Coronary artery (tissue), 2 donors: ENCODE measurements at places on chromosomes 4 and X.

DNA sequence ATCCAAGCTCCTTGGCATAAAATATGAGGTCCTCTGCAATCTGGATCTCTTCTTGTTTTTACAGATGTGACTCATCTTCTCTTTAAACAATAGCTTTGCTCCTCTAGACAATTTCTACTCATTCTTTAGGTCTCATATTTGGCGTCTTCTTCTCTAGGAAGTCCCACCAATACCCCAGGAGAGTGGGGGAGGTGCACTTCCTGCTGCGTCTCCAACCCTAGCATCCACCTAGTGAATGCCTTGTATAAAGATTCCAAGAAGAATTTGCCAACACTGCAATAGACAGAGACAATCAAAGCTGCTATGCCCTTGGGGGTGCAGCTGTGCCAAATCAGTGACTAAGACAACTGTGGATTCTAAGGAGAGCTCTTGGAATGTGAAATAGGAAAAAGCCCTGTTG, 45.7 kb upstream of the SLC10A7 start:
- DNase-seq: no peak

DNA sequence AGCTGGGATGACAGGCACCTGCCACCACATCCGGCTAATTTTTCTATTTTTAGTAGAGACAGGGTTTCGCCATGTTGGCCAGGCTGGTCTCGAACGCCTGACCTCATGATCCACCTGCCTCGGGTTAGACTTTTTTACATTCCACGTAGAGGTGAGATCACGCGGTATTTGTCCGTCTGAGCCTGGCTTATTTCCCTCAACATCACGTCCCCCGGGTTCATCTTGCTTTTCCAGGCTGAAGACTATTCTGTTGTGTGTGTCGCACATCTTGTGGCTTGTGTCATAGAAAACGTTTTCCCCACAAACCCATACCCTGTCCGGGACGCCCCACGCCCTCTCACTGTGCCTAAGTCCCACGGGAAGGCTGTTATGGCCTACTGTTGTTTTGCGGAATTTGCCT, 185.3 kb downstream of the CRLF2 start:
- DNase-seq: no peak

- peak; percentile 80 for DNase-seq
Measured at GRCh38 chr4:41538887-41539498, 1.0 kb downstream of the LIMCH1 start.

GRCh38 chr4:7549866-7550265, 115.1 kb upstream of the PSAPL1 start:
- DNase-seq: no peak

DNA sequence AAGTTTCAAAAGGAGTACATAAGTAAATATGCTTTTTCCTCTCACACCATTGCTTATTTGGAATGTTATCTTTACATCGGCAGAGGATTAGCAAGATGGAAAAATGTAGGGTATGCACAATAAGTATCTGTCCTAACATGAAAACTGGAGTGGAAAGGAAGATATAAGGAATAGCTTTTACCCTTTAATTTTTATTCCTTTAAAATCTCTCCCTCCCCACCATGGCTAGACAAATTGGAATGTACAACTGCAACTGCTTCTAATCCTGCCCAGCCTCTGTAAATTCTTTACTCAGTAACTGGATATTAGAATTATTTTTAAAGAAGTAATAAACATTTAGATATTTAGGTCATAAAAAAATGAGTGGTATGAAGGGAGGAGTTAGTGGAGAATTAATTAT, 171.5 kb downstream of the PCDH18 start:
- no peak for DNase-seq

DNA sequence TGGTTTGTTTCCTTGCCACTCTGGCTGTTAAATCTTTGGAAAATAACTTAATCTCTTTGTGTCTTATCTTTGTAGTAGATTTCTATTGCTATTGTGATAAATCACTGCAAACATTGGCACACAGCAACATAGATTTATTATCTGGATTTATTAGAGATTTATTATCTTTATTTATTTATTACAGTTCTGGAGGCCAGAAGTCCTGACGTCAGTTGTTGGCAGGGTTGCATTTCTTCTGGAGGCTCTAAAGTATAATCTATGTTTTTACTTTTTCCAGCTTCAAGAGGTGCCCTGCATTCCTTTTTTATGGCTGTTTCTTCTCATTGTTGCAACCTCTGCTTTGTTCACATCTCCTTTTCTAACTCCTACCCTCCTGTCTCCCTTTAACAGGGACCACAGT, 542.8 kb downstream of the GRXCR1 start:
- DNase-seq: no peak

DNA sequence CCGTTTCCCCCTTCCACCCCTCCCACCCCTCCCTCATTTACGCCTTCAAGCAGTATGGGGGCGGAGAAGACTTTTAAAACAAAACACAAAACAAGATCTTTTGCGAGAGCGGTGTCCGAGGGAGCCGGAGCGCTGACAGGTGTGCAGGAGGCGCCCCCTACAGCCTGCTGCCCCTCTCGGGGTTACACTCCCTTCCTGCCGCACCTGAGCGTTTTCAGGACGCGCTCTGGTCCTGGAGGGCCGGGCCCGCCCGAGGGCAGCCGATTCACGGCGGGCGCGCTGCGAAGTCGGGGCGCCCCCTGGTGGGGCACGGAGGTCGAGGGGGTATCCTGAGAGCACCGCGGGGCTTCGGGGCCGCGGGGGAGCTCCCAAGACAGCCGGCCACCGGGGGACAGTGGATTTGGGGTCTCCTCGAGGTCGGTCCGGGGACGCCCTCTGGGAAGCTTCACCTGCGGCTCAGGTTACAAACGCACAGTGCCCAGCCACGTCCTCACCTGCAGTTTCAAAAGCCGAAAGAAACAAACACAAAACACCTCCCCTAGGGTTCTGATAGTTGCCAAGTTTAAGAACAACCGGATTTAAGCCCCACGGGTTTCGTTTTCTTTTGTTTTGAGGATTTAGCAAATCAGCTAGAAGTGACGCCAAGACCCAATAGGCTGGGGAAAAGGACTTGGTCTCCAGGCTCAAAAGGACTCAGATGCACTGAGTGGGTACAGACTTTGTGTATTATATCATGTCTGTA, 8.0 kb upstream of the NEUROG2 start:
- DNase-seq: no peak

GRCh38 chr4:40232610-40233009, 35.8 kb downstream of the RHOH start:
- no peak for DNase-seq

DNA sequence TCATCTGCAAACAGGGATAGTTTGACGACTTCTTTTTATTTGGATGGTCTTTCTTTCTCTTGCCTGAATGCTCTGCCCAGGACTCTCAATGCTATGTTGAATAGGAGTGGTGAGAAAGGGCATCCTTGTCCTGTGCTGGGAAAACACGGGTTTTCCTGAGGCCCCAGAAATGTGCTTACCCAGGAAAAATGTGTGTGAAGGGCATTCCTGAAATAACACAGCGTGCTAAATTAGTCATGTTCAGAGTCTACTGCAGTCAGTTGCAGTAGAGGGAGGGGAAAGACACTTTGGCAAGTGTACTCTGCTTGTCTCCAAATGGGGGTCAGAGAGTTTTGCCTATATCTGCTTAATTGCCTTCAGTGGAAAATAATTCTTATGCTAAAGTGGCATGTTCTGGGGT, 153.9 kb downstream of the CCNG2 start:
- no peak for DNase-seq

- no peak for DNase-seq
Measured at GRCh38 chrX:105820247-105820646, 2.1 kb upstream of the NRK start.
